ENCODE measurements at places on chromosomes 7 and 10.

DNA sequence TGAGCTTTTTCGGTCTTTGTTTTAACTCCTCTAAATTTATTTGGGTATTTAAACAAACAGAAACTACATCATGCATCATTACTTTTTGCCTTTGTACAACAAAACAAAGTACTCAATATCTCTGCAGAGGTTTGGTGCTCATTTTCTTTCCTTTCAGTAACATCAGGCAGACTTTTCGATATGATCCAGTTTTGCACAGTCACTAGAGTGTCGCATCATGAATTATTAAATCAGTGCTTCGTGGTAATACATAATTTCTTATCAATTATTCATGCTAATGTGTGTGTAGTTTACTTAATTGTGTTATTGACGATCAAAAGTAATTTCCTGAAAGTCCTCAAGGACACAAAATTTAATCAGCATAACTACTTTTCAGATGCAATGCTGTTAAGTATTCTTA is 31.8 kb downstream of the DRGX start:
- DNase-seq = no peak

GRCh38 chr10:132900211-132900756 is 42.1 kb downstream of the CFAP46 start:
- DNase-seq = no peak

DNA sequence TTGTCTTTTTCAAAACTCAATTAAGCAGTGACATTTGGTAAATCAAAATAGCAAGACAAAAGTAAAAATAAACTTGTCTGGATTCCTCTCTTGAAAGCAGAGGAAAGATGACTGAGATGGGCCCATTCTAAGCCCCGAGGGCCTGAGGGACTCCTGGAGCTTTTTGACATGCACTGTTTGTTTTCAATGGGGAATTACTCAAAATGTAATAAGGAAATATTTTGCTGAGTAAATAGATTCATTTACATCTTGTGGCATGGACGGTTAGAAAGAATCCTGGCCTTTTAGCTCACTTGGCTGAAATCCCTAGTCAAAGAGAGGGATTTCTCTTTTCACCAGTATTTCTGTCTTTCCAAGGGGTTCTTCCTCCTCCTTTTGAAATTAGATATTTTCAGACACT is 108.0 kb downstream of the MKX start:
- DNase-seq = no peak

GRCh38 chr7:81990395-81990794 is 220.5 kb upstream of the HGF start:
- no peak for DNase-seq

- no peak for DNase-seq
Observed at GRCh38 chr7:129351320-129351719, 82.9 kb upstream of the STRIP2 start.

GRCh38 chr7:155756322-155756721 is 55.9 kb downstream of the SHH start:
- DNase-seq = no peak

DNA sequence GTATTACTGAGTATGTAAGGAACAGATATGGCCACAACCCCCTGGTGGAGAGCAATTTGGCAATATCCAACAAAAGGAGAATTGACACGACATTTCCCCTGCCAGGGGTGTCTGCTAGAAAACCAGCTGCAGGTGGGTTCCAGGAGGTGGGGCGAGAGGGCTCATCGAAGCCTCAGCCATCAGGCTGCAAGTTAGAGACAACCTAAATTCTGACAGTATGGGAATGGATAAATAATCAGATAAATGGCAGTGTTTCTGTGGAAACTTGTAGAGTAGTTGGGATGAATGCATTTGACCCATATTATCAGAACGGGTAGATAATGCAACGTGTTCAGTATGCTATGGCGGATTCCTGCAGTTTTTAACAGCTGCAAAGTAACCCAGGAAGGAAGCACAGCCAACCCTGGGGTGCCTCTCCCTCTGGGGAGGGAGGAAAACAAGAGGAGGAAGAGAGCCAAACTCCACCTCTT is 3.5 kb downstream of the TMEM273 start:
- DNase-seq = no peak

DNA sequence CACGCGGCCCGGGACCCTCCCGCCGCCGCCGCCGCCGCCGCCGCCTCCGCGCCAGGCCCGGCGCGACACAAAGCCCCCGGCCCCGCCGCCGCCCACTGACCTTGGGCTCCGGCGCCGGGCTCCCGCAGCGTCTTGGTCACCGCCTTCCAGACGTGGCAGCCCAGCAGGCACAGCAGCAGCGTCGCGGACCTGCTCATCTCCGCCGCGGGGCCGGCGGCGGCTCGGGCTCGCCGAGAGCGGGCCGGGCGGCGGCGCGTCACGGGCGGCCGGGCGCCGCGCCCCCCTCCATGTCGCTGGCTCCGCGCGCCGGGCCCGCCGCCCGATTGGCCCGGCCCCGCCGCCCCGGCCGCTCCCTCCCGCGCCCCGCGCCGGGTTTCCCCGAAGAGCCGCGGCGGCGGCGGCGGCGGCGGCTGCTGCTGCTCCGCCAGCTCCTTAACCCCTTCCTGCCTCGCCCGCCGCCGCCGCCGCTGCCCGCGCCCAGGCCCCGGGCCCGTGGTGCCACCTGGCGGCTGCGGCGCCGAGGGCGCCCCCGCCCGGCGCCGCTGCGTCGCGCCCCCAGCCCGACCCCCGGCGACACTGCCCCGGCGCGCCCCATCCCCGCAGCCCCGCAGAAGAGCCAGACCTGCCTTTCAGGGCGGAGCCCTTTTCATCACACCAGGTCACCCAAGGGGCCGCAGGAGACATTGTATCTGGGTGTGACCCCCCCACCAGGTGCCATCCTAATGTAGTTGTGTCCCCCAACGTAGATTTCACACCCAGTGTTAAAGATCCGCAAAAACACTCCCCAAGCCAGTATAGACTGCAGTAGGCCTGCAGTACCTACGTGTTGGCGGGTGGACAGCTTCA is at the start of gene FAM171A1:
Gene FAM171A1, minus strand, starts transcription at position 434 of the 846 bp plus-strand sequence. Its CDS starts 237 bp downstream, at position 197.
- DNase-seq = peak; percentile 74

DNA sequence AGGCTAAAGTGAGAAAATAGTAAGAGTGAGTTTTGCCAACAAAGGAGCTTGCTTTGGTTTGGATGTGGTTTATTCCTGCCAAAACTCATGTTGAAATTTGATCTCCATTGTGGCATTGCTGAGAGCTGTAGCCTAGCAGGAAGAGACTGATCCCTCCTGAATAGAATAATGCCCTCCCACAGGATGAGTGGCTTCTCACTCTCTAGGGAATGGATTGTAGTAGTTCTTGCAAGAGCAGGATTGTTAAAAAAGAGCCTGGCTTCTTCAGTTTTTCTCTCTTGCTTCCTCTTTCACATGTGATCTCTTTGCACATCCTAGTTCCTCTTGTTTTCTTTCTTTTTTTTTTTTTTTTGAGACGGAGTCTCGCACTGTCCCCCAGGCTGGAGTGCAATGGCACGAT is 34.4 kb downstream of the ASAH2 start:
- DNase-seq = no peak

- no peak for DNase-seq
Observed at GRCh38 chr7:101271021-101271420, 26.1 kb upstream of the FIS1 start.

- no peak for DNase-seq
Observed at GRCh38 chr7:40887099-40887498, 752.3 kb downstream of the SUGCT start.

GRCh38 chr10:59976909-59977308 is 70.6 kb upstream of the CCDC6 start:
- DNase-seq = no peak

DNA sequence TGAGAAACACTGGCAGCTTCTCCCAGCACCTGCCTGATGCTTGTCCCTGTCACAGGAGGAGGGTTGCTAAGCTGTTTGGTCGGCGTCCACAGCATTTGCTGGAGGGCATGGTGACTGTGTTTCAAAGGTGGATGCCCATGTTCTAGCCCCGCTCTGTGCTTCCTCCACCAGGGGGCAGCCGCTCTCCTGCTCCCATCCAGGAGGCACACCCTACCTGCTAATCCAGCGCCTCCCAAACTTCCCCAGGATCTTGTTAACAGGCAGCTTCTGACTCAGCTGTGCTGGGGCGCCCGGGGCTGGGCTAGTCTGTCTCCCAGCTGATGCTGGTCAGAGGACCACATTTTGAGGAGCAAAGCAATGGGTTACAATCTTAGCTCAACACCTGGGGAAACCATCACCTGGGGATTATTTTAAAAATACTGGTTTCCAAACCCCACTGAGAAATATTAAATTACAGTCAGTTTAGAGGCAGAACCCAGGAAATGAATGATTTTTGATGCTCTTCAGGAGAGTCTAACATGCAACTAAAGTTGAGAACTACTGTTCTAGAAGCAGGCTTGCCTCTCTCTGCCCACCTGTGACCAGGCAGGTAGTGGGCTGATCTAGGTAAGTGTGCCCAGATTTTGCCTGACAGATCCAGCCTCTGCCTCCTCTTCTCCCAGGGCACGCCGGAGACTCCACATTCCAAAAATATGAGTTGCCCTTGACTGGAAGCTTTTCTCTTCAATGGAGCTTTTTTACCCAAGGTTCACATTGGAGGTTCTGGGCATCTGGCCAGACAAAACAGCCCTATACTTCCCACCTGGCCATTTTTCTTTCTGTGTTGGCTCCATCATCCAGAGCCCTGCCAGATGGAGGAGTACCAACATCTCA is 92.7 kb upstream of the GPR26 start:
- peak; percentile 61 for DNase-seq

Measured in stimulated activated naive CD8-positive, alpha-beta T cell treated with anti-CD3 and anti-CD28 coated beads, Interleukin-15, Interleukin-2, amounts not matched to agents 100 U/mL and 50 U/mL, for 24 hours (primary cell).